Activated effector memory CD4-positive, alpha-beta T cell treated with anti-CD3 and anti-CD28 coated beads, Interleukin-2, amount 50 U/mL, for 16 hours (primary cell): ENCODE measurements at places on chromosomes 3 and 15.

- no peak for DNase-seq
Measured at GRCh38 chr3:134665243-134665642, 14.4 kb upstream of the KY start.

- DNase-seq: no peak
Measured at GRCh38 chr15:64213646-64214045, 50.8 kb upstream of the PPIB start.

GRCh38 chr3:64327100-64327804 is 102.0 kb upstream of the PRICKLE2 start:
- no peak for DNase-seq

- DNase-seq: no peak
Measured at GRCh38 chr3:72318504-72319193, 529.6 kb downstream of the SHQ1 start.

DNA sequence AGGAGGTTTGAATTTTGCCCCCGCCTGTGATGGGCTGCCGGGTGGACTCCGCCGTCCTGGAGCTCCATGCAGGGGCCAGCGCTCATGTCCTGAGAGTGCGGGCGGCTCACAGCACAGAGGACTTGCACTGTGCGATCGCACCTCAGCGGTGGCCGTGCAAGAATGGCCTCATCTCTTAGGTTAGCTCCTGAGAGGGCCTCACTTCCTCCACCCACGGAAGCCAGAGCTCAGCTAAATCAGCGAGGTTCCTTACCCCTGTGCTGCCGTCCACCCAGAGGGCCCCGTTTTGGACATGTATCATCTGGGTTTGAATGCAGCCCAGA is 72.0 kb upstream of the PCSK6 start:
- no peak for DNase-seq

- DNase-seq: no peak
Measured at GRCh38 chr3:197697355-197697754, 39.3 kb downstream of the RUBCN start.

GRCh38 chr15:88031461-88031860 is 225.1 kb downstream of the NTRK3 start:
- DNase-seq: no peak

GRCh38 chr3:123652342-123652984 is 67.6 kb upstream of the HACD2 start:
- DNase-seq: no peak

GRCh38 chr3:135314237-135314636 is 519.2 kb downstream of the EPHB1 start:
- no peak for DNase-seq

DNA sequence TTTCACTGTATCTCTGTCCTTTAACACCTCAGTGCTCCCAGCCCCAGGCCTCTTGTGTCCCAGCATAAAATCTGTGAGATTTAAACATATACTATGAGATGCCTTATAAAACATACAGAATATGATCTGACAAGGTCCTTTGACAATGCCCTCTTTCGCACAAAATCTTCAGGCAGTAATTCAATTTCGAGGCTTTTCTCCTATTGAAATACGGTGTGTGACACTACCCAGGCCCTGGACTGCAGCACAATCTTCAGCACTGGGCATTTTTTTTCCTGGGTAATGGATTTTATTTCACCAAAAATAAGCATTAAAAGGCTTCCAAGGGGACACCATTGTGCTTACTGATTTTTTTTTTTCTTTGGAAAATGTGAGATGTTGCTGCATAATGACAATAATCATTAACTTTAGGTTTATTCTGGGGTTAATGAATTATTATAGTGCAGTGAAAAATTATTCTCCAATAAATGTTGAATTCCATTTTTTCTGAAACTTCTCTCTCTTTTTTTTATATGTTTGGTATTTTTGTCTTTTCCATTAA is 40.9 kb upstream of the FAM3D start:
- DNase-seq: no peak

GRCh38 chr3:43063114-43063513 is 42.8 kb downstream of the POMGNT2 start:
- no peak for DNase-seq

DNA sequence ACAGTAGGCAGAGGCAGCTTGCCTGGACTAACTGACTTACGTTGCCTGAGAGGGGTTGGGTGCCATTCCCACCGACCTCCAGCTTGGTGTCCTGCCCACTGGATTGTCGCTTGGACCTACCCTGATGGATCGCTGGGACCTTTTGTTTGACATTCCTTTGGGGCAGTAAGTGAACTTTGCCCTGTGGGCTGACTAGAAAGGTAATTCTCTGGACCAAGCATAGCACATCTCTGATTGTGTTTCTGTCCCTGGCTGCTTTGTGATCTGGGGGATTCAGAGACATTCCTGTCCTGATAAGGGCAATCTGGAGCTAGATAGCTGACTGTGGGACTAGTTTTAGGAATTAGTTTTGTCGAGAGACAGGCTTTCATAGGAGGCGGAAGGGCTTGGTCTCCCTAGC is 19.5 kb upstream of the IFT57 start:
- no peak for DNase-seq

GRCh38 chr15:77503764-77504163 is 83.1 kb downstream of the HMG20A start:
- DNase-seq: no peak

GRCh38 chr3:184727357-184728009 is 15.6 kb upstream of the MAGEF1 start:
- DNase-seq: peak; percentile 72

GRCh38 chr15:80804970-80805495 is 25.9 kb downstream of the CEMIP start:
- peak; percentile 67 for DNase-seq

DNA sequence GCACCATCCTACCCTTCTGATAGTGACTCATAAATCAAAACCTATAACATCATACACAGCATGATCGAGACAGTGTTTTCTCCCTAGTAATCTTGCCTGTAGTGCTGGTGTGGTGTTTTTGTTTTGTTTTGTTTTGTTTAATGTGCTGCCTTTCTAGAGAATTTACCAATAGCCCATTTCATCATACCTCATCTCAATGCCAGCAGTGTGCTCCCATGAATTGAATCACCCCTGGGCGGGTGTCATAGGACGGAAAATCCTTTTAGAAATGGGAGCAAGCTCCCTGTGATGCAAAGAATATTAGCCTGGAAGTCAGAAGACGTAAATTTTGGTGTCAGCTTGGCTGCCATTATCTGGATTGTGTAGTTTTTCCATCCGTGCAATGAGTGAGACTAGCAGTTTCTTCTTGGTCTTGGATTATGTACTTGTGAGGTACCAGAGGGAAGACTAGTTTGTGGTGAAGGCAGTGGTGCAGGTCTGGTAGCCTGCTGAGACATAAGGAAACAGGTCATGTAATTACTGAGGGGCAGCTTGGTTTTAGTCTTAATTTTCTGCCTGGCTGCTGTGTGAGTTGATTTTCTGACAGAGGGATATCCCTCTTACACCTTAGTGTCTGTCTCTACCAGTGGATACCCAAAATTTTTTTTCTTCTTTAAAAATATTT is 29.9 kb downstream of the IGSF10 start:
- DNase-seq: no peak
